Glutamatergic neuron (in vitro differentiated cells): ENCODE measurements at places on chromosomes 12 and 14. TPM values are rescaled to one million over a fixed set of nuclear protein-coding genes. Genes with fewer than 3 reads are reported as not detected.

GRCh38 chr12:49824895-49825294 lies 3.3 kb downstream of the NCKAP5L start:
- peak overlapping the region; percentile 74 for H3K27ac ChIP-seq
- peaks cover 4% of the 10 kb centered on the region for H3K27me3 ChIP-seq
- no peaks in the 10 kb centered on the region for H3K36me3 ChIP-seq

GRCh38 chr12:66127650-66128049 lies 2.9 kb downstream of the LLPH start:
- DNase-seq: no peak
- no peaks in the 10 kb centered on the region for H3K27me3 ChIP-seq
- H3K36me3 ChIP-seq: no peaks in the 10 kb centered on the region

DNA sequence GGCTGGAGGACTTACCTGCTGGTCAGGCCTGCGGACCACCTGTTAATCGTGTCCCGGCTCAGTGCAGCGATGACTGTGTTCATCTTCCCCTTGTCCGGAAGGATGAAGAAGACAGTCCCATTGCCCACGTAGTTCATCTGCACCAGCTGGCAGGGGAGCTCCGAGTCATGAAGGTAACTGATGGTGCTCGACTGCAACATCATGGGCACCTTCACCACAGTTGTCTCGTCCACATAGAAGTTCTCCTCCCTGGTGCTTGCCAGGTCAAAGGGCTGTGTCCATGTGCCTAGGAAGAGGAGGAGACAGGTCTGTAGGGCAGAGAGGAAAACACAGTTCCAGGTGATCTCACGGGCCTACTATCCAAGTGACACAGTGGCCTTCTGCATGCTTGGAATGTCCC lies 13.4 kb downstream of the SERPINA6 start:
- peaks cover 11% of the 10 kb centered on the region for H3K36me3 ChIP-seq
- peaks cover 2% of the 10 kb centered on the region for H3K27me3 ChIP-seq
- H3K27ac ChIP-seq: no peak overlapping the region
- H3K4me1 ChIP-seq: peaks cover 6% of the 10 kb centered on the region

GRCh38 chr14:90583427-90583826 lies 186.6 kb downstream of the CALM1 start:
- H3K4me3 ChIP-seq: no peak overlapping the region
- no peak overlapping the region for H3K27ac ChIP-seq
- peaks cover 8% of the 10 kb centered on the region for H3K27me3 ChIP-seq

DNA sequence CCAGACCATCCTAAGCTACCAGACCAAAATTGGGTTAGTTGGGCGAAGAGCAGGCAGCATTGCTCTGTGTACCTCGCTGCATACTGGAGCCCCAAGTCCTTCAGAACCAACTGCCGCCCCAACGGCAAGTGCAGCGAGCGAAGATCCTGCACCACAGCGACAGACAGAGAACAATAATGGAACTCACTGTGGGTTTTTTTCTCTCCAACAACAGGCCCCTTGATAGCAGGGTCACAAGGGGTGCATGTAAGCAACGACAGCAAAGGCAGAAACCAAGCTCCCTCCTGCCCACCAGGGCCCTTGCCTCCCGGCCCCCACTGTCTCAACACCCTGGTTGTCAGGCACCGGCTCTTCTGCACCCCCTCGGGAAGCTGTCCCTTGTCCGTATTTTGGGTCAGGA lies 39.0 kb downstream of the RNF34 start:
- H3K27me3 ChIP-seq: peaks cover 9% of the 10 kb centered on the region
- H3K4me3 ChIP-seq: no peak overlapping the region
- no peak overlapping the region for H3K27ac ChIP-seq

DNA sequence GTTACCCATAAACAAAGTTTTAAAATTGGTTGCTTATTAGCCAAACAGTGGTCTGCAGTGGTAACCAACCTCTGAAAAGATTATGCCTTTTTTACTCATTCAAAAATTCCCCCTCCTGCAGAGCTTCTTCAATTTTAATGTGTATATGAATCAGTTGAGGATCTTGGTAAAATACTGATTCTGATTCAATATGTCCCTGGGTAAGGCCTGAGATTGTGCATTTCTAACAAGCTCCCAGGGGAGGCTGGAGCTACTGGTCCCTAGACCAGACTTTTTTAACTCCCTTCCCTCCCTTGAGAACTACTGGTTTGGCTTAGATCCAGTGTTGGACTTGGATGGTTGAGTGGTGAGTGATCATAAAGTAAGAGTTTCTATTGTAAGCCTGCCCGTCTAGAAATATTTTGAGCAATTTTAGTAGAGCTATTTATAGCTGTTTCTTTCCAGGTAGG lies 90.2 kb downstream of the FUT8 start:
- DNase-seq: no peak
- peaks cover 11% of the 10 kb centered on the region for H3K4me1 ChIP-seq
- peaks cover 3% of the 10 kb centered on the region for H3K27me3 ChIP-seq
- H3K36me3 ChIP-seq: peaks cover 6% of the 10 kb centered on the region
- H3K4me3 ChIP-seq: peak overlapping the region; percentile 35
- no peak overlapping the region for H3K27ac ChIP-seq

DNA sequence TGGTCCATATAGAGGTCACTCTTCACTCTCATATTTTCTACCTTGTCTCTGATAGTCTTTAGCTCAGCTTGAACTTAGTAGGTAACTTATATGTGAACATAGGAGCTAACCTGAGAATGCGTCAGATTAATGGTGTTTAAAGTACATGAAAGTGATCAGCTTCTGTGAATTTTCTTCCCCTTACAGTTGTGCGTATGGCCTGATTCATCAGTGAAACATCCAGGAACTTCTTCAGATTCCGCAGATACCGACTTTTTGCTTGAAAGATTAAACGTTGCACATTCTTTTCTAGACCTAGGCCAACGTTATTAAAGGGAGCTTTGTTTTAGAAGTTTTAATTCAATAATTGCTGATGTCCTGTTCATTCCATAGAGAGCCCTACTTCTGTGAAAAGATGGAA lies 1945.1 kb upstream of the SEL1L start:
- no peak for DNase-seq
- H3K27me3 ChIP-seq: peaks cover 2% of the 10 kb centered on the region
- no peaks in the 10 kb centered on the region for H3K36me3 ChIP-seq
- no peak overlapping the region for H3K4me3 ChIP-seq

DNA sequence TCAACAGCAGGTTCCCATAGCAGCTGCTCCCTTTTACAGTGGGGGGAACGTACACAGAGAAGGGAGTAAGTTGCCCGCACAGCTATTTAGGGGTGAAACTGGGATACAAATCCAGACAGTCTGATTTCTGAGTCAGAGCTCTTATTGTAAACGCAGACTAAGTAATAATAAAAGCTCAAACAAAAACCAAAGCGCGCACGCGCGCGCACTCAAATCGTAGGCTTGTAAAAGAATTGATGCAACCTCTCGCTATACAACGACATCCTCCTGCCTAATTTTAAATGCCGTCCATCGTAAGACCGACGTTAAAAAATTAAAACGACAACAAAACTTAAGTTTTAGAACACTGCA lies 747 bp upstream of the DACT1 start:
- DNase-seq: peak; percentile 22
- no peaks in the 10 kb centered on the region for H3K36me3 ChIP-seq
- peak overlapping the region; percentile 80 for H3K4me3 ChIP-seq

DNA sequence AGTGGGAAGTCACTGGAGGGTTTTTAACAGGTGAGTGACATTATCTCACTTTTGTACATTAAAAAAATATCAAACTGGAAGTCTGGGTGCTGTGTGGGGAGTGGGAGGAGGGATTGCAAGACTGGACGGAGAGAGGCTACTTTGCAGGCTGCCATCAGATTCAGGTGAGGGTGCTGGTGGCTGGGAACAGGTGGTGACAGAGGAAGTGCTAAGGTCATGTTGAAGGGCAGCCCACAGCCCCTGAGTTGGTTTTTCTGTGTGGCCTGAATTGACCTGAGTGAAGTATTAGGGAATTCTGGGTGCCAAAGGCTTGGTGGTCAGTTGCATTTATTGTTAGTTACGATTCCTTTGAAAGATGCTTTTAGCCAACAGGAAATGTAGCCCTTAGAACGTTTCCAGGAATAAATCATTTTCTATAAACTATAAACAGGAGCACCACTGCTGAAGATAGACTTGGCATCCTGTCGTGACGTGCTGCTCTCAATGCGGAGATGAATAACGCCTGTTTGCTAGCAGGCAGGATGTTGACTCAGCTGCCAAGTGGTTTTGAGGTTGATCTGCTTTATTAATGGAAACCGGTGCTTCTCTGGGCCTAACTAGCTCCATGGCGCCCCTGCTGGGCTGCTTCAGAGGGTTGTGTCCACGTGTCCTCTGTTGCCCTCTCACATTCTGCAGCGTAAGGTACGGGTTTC lies 707.5 kb upstream of the TMEM132C start:
- peaks cover 3% of the 10 kb centered on the region for H3K27me3 ChIP-seq
- H3K4me1 ChIP-seq: no peaks in the 10 kb centered on the region
- H3K4me3 ChIP-seq: no peak overlapping the region
- no peak overlapping the region for H3K27ac ChIP-seq
- DNase-seq: peak; percentile 51
- no peaks in the 10 kb centered on the region for H3K36me3 ChIP-seq

- H3K4me3 ChIP-seq: no peak overlapping the region
- no peak for DNase-seq
- H3K36me3 ChIP-seq: no peaks in the 10 kb centered on the region
- no peaks in the 10 kb centered on the region for H3K4me1 ChIP-seq
These were observed 62.3 kb downstream of the GCH1 start for GRCh38 chr14:54840336-54840735.

- H3K36me3 ChIP-seq: no peaks in the 10 kb centered on the region
- H3K4me3 ChIP-seq: no peak overlapping the region
- peaks cover 8% of the 10 kb centered on the region for H3K4me1 ChIP-seq
- H3K27me3 ChIP-seq: no peaks in the 10 kb centered on the region
- no peak overlapping the region for H3K27ac ChIP-seq
These were observed 786.8 kb downstream of the DIO2 start for GRCh38 chr14:79424462-79424861.

DNA sequence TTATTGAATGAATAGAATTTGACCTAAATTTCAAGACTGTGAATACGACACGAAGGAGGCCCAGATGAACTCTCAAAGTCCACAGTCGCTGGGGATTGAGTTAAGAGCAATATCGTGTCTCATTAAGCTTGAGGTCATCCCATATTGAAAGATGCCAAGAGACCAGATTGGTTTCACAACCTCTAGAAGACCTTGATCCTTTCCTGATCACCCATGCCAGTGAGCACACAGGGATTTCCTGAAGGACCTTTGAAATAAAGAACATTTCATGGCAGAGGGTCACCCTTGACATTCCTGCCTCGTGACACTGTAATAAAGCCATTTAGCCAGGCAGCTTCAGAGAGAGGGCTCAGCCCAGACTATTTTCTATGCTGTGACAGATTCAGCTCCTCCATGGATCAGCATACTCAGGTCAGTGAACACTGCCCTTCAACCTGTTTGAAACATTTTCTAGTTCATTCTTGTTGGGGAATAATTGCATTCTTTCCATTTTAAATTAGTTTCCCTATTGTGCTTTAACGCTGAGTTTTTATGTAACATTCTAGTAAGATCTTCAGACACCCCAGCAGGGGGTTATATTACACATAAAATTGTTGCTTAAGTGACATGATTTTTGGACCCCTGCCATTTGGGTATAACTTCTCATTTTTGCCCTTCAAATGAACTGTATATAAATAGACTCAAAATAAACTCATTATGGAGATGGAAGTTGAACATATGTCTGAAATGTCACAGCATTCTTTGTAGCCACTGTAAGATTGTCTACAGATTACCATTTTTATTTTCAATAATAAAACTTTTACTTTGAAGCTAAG lies 213.2 kb downstream of the C12orf50 start:
- no peak overlapping the region for H3K27ac ChIP-seq
- no peaks in the 10 kb centered on the region for H3K4me1 ChIP-seq
- H3K4me3 ChIP-seq: no peak overlapping the region
- H3K27me3 ChIP-seq: no peaks in the 10 kb centered on the region
- DNase-seq: no peak

DNA sequence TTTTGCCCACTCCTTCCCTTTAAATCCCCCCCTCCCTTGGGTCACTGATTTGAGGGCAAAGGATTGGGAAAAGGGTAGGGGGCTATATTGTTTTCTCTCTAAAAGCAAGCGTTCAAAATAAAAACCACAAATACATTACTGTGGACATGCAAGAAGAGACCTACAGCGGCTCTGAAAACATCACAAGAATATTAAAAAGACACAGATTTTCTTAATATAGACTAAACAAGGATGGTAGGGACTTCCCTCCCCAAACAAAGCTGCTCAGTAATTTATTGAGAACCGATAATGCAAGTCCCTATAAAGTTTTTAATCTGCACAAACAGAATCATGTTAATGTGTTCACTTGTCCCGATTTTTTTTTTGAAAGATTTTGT lies 12.9 kb downstream of the TBX3 start:
- H3K4me3 ChIP-seq: no peak overlapping the region
- H3K36me3 ChIP-seq: no peaks in the 10 kb centered on the region
- H3K27ac ChIP-seq: no peak overlapping the region
- H3K27me3 ChIP-seq: peaks cover 52% of the 10 kb centered on the region
- DNase-seq: no peak

DNA sequence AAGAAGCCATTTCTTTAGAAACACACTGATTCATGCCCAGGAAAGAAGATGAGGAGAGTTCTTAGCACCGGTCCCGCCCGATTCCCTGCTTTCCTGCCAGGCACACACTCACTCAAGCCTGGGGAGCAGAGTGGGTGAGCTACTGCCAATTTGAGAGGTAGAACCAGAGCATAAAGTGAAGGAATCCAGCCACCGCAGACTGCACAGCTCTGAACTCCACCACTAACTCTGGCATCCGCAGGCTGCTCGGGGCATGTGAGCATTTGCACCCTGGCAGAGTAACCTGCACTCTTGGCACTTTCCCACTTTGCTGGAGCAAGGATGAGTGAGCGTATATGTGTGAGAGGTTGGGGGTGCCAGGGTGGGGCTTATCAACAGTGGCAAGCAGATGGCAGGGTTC lies 4.0 kb upstream of the SYNDIG1L start:
- no peak overlapping the region for H3K4me3 ChIP-seq
- H3K36me3 ChIP-seq: no peaks in the 10 kb centered on the region
- H3K4me1 ChIP-seq: no peaks in the 10 kb centered on the region
- no peak for DNase-seq

DNA sequence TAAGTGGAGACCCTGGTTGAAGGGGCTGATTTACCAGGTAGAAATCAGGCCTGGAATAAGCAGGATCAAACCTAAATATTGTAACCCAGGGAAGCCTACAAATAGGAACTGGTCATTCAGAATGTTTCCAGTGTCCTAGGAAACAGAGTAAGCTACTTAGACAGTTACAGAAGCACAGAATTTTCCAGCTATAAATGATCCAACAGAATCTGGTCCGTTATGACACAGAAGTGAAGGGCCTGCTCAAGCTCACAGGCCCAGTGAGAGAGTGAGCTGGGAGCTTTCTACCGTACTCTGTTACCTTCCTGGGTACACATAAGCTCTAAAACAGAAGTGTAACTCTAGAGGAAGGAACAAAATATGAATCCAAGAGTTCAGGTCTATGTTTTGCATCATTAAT lies 119.1 kb downstream of the TTC7B start:
- no peaks in the 10 kb centered on the region for H3K27me3 ChIP-seq
- H3K27ac ChIP-seq: no peak overlapping the region
- H3K4me1 ChIP-seq: peaks cover 53% of the 10 kb centered on the region
- H3K36me3 ChIP-seq: no peaks in the 10 kb centered on the region
- DNase-seq: no peak

GRCh38 chr12:118302053-118302452 lies 70.7 kb downstream of the TAOK3 start:
- no peaks in the 10 kb centered on the region for H3K36me3 ChIP-seq
- no peaks in the 10 kb centered on the region for H3K4me1 ChIP-seq
- no peak for DNase-seq
- H3K27ac ChIP-seq: no peak overlapping the region
- no peak overlapping the region for H3K4me3 ChIP-seq

The BIN2 gene
- not detected for total RNA-seq

The KLHL33 gene
- 0.15 TPM for total RNA-seq

The GNB3 gene
- total RNA-seq: 45.7 TPM

The LYZ gene
- total RNA-seq: 0.37 TPM

The AQP6 gene
- 0.37 TPM for total RNA-seq

The CCDC175 gene
- total RNA-seq: not detected

The KRT85 gene
- not detected for total RNA-seq

The NYNRIN gene
- total RNA-seq: 33.5 TPM

The NR2C1 gene
- total RNA-seq: 63.8 TPM

The PPP1R1A gene
- total RNA-seq: 47.6 TPM

The BAZ1A gene
- total RNA-seq: 41.3 TPM
